Right cardiac atrium (tissue), 5 donors: ENCODE measurements at places on chromosomes 3 and 15. TPM values are rescaled to one million over a fixed set of nuclear protein-coding genes. Genes with fewer than 3 reads are reported as not detected.

The CADPS gene
- total RNA-seq = 64.2 TPM

The GPR87 gene
- not detected for total RNA-seq

The ECE2 gene
- 4.8 TPM for total RNA-seq

The ZNF710 gene
- total RNA-seq = 7.8 TPM
